ENCODE measurements at places on chromosomes 1 and 21.

GRCh38 chr1:27643600-27644368, 8.8 kb upstream of the FGR start:
- DNase-seq = no peak

DNA sequence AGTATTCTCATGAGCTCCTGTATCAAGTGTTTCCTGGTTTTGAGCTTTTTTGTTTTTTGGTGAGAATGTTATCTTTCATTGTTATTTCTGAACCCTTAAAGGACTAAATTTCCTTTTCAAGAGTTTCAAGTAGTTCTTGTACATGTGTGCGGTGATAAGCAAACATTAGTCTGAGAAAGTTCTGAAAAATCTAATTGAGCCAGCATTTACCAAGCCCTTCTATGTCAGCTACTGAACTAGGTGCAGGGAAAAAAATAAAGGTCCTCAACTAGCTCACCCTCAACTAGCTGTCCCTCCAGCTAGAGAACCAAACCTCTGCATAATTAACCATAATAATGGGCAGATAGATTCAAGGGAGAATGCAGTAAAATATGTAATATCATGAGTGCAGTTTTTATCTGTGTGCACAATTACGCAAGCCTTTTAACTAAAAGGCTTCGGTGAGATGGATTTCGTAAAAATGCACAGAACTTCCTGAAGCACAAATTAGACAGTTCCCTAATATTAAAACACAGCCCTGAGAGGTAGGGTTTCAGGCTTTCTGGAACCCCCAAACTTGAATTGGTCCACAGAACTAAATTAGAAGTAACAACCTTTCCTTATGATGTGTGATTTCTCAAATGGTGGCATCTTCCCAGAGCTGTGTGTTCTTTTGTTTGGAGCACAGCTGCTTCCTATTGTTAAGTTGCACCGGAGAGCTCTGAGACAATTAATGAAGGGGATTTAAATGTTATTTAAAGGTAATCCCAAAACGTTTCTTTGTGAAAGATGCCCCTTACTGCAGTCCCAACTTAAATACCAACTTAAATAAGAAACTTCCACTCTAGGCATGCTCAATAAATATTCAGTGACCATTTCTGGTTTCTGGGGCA, 165.8 kb downstream of the NFIA start:
- no peak for DNase-seq

GRCh38 chr1:171801487-171801891, 20.0 kb downstream of the METTL13 start:
- no peak for DNase-seq

DNA sequence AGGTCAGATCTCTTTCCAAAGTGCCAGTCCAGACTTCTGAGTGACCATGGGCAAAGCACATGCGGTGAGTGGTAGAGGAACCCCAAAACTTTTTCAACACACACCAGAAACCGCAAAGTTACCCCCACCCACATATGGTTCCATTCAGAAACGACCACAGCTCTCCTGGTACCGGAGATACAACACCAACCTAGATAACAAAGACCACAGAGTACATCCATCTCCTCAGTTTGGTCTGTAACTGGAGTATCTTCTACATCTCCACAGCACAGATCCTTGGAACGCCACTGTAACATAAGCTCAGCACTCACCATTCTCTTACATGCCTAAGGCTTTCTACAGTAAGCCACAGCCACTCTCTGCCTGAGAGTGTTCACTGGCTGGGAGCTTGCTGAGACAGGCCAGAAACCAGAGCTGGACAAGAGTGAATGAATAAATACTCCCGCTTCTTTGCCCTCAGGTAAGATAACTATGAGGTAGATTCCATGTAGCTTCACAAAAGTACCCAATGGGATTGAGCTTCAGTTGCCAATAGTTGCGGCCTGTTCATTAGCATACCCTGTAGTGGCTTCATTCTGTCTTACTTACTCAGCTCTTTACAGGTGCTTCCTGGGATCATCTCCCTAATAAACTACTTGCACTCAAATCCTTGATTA, 81.8 kb downstream of the SMYD3 start:
- DNase-seq = no peak

DNA sequence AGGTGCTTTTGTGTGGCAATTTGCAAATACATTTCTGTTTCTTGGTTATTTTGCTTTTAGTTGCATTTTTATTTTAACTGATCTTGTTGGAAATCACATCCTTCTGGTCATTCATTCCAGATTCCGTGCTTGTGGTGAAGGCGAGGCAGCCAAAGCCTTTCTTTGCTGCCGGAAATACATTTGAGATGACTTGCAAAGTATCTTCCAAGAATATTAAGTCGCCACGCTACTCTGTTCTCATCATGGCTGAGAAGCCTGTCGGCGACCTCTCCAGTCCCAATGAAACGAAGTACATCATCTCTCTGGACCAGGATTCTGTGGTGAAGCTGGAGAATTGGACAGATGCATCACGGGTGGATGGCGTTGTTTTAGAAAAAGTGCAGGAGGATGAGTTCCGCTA, 34.8 kb upstream of the CD101 start:
- no peak for DNase-seq

- no peak for DNase-seq
These were observed 35.6 kb downstream of the EEIG2 start for GRCh38 chr1:108595507-108595906.

GRCh38 chr1:168135921-168136708, 615 bp downstream of the GPR161 start:
- DNase-seq = no peak

DNA sequence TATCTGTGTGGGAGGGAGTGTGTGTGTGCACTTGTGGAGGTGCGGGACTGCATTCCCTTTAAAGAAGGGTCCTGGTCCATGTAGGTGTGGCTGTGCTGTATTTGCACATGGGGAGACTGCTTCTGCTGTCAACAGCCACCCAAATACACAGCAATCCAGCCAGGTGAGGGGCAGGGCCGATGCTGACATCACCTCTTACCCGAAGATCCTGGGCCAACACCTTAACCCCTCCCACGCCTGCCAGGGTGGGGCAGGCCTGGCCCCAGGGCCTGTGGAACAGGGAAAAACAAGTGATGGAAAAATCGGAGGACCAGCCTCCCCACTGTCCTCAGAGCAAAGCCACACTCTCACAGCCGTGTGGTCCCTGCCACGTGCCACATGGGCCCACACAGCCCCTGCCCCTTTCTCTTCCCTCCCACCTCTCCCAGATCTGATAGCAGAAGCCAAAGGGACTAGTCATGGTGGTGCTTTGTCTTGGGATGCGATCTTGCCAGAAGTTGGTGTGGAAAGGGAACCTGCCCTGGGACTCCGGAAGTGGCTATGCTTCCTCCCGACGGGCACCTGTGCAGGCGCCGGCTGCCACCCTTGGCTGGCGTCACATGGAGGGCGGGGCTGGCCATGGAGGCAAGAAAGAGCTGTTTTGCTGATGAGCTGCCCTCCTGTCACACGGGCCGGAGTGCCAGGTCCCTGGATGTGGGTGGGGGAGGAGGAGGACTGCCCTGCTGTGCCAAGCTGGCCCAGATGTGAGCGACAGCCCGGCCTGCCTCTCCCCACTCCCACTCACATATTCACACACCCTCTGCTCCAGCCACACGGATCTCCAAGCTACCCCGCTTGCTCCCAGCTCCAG, 7.8 kb upstream of the CASZ1 start:
- DNase-seq = no peak

- DNase-seq = no peak
These were observed 79.5 kb downstream of the STUM start for GRCh38 chr1:226627924-226628611.

GRCh38 chr21:43020771-43021170, 46.4 kb downstream of the PKNOX1 start:
- DNase-seq = no peak
